ENCODE measurements at places on chromosomes 2 and 18. TPM values are rescaled to one million over a fixed set of nuclear protein-coding genes. Genes with fewer than 3 reads are reported as not detected.

FBXO36 gene
- polyA plus RNA-seq, result 0.65 TPM

GPR35 gene
- polyA plus RNA-seq, result 0.30 TPM

RNU2-63P gene
- not detected for polyA plus RNA-seq

CYP26B1 gene
- polyA plus RNA-seq, result 0.47 TPM

All from liver (tissue), 10 donors.